ENCODE measurements at places on chromosomes 5 and 9. TPM values are rescaled to one million over a fixed set of nuclear protein-coding genes. Genes with fewer than 3 reads are reported as not detected.

Gene C5orf63
- total RNA-seq, result 1.3 TPM

- peak; percentile 40 for DNase-seq
Measured at GRCh38 chr5:113043491-113043931, 66.9 kb downstream of the DCP2 start.

DNA sequence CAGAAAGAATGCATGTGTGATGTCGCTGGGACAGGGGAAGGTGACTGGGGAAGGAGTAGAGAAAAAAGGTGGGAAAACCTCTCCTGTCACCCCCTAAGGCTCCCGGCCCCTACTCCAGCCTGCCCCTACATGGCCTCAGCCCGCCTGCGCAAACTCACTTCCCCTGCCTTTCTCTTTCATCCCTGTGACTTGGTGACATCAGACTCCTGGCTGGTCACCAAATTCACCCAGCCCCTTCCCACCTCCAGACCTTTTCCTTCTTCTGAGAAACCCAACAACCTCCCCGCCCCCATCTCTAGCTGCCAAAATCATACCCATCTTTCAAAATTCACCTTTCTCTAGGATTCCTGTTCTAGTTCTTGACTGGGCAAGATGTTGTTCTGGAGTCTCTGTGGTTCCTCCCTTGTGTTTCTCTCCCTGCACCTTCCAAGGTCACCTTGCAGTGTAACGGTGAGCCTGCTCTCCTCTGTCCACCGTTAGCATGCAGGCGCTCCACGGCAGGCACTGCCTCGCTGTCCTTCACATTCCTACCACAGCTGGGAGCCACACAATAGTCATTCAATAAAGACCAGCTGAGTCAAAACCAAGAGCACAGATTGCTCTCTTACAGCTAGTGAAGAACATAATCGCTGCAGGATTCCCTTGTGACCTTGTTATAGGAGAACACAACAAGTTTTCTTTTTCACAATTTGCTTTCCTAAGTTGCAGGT, 134.5 kb downstream of the FANCC start:
- DNase-seq, result no peak

GRCh38 chr5:156125118-156125517, 201.8 kb upstream of the SGCD start:
- DNase-seq, result no peak

Gene MRPL36
- 30.9 TPM for total RNA-seq

DNA sequence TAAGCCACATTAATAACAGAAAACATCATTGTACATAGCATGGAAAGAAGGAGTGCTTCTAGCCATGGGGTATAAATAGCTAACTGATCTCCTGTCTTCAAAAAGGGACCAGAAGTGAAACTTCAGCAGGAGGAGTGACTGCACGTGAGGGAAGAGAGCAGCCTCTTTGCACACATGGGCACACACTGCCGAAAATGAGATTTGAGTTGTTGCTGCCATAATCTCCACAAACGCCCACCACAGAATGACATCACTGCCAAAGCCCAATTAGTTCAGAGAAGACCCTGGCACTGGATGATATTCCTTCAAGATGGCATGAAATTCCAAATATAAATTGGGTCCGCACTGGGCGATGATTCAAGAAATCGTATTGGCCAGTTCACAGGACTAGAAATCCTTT, 238.9 kb upstream of the NR4A3 start:
- no peak for DNase-seq

DNA sequence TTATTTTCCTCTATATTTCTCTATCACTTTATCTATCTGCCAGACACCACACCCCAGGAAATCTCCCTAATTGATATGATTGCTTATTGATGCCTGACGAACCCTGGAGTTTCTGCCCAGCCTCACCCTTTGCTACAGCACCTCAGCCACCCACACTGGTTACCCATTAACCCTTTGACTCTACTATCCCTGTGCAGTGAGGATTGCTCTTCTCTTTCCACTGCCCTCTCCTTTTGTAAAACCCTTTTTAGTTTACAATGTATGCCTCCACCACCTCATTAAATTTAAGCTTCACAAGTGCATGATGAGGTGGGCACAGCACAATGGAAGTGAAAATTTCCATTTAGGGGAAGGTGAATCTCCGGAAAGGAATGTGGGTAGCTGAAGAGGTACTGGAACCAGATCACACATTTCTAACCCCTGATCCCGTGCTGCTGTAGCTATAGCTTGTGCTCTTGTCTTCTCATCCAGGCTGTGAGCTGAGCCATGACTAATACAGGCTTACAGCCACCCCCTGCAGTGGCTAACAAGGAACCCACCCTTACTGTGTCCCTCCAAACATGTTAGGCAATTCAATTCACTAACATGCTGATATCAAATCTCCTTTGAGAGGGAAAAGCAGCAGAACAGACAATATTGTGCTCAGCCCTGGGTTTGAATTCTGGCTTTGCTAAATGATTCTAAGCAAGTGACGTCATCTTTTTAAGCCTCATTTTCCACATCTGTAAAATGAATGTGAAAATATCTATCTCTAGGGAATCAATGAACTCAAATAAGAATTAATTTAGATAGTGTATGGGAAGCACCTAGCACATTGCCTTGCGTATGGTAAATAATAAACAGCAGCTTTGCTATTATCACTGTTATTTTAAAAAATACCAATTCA, 186.9 kb upstream of the TRIM32 start:
- DNase-seq, result peak; percentile 94

Gene OBP2B
- total RNA-seq, result not detected

- peak; percentile 20 for DNase-seq
Measured at GRCh38 chr9:99474186-99474585, 252.1 kb downstream of the SEC61B start.

GRCh38 chr5:131064669-131065371, 100.2 kb downstream of the HINT1 start:
- no peak for DNase-seq

Gene ADAMTS6
- total RNA-seq, result 62.5 TPM

Gene PLPPR1
- not detected for total RNA-seq

GRCh38 chr9:119441832-119442231, 72.6 kb upstream of the BRINP1 start:
- no peak for DNase-seq

Gene PLPP6
- 7.9 TPM for total RNA-seq

- peak; percentile 98 for DNase-seq
Measured at GRCh38 chr9:109817846-109818472, 38.0 kb downstream of the PALM2AKAP2 start.

GRCh38 chr5:53879708-53880323, 319.4 kb downstream of the NDUFS4 start:
- DNase-seq, result no peak

Gene LHX6
- total RNA-seq, result not detected
